NCI-H69 (cell line): ENCODE measurements at places on chromosomes 1 and 21.

- no peak for DNase-seq
Measured at GRCh38 chr1:3598522-3599285, 12.6 kb downstream of the MEGF6 start.

GRCh38 chr21:25911730-25912401 is 177.1 kb downstream of the GABPA start:
- DNase-seq, result peak; percentile 86

DNA sequence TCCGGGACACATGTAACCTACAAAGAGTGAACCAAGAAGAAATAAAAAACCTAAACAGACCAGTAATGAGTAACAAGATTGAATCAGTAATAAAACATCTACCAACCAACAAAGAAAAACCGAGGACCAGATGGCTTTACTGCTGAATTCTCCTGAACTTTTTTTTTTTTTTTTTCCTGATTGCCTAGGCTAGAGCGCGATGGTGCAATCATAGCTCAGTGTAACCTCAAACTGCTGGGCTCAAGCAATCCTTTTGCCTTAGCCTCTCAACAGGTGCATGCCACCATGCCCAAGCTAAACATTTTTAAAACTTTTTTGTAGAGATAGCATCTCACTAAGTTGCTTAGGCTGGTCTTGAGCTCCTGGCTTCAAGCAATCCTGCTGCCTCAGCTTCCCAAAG is 11.2 kb upstream of the FGGY start:
- DNase-seq, result no peak

GRCh38 chr1:186849271-186849671 is 20.5 kb downstream of the PLA2G4A start:
- no peak for DNase-seq

GRCh38 chr21:41817228-41817627 is 50.4 kb upstream of the RIPK4 start:
- DNase-seq, result peak; percentile 61

DNA sequence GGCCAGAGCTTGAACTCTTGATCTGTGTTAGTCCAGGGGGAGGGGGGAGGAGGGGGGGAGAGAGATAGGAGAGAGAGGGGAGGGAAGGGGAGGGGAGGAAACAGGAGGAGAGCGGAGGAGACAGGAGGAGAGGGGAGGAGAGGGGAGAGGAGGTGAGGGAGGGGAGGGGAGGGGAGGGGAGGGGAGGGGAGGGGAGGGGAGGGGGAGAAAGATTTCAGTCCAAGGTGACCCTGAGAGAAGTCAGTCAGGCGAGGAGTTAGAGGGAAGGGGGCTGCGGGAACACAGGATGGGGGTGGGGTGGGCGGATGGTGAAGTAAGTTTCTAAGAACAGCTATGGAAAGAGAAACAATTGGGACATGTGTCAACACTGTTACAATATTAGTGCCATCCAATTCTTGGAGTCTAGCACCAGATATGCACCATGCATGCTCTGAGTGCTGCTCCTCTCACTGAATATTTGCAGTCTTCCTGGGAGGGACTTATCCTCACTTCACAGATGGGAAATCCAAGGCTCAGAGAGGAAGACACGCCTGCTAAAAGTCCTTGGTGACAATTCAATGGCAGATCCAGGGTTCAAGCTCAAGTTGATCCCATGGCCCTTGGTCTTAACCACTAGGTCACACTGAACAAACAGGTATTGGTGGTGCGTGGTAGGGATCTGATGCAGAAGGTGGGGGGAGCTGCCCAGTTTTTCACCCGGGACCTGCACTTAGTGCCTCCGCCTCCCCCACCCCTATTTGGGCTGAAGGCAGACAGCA is 42.5 kb upstream of the ECE1 start:
- peak; percentile 45 for DNase-seq

- DNase-seq, result no peak
Measured at GRCh38 chr1:150765296-150765976, at the start of gene CTSS. Gene CTSS (minus strand): TSS chr1:150765778. CDS start chr1:150764763, 1,015 bp downstream.

DNA sequence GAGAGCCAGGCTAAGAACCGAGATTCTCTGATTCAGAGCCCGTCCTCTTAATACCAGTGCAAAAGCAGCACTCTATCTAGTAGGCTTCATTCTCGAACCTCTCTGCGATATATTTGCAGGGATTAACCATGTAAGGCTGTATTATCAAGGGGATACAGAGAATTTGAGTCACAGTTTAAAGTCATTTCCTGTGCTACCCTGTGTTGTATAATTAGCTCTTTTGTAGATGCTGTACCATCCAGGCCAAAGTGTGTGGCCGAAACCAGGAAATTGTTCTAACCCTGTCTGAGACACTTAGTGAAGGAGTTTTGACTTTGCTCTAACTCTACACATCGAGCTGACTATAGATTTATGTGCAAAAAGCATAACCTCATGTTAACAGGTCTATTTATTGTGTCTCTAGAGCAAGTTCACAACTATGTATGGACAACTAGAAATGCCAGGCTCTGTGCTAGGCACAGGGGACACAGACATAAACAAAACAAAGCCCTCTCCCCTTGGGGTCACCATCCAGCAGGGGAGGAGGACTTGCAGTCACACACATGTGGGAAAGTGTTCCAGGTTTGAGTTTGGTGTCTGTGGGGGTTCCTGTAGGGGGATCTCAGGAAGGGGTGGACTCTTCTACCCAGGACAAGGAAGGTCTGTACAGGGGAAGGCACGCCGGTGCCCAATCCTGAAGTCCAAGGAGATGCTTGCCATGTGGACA is 182.2 kb downstream of the DHRS3 start:
- no peak for DNase-seq

GRCh38 chr1:183880531-183881243 is 75.8 kb downstream of the RGL1 start:
- DNase-seq, result no peak

GRCh38 chr1:232267092-232267836 is 362.7 kb downstream of the SIPA1L2 start:
- DNase-seq, result no peak

DNA sequence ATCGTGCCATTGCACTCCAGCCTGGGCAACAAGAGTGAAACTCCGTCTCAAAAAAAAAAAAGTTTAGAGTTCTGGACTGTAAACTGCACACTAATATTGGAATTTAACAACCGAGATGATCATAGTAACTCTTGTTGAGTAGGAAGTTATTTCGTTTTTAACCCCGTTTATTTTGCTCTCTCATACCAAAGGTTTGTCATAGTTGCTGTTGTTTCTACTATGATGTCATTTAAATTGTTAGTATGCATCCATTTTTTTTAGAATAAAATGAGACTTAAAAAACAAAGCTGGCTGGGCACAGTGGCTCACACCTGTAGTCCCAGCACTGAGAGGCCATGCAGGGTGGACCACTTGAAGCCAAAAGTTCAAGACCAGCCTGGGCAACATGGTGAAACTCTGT is 49.3 kb downstream of the DOP1B start:
- no peak for DNase-seq

GRCh38 chr1:35431173-35431599 is 126.0 kb downstream of the KIAA0319L start:
- DNase-seq, result no peak

DNA sequence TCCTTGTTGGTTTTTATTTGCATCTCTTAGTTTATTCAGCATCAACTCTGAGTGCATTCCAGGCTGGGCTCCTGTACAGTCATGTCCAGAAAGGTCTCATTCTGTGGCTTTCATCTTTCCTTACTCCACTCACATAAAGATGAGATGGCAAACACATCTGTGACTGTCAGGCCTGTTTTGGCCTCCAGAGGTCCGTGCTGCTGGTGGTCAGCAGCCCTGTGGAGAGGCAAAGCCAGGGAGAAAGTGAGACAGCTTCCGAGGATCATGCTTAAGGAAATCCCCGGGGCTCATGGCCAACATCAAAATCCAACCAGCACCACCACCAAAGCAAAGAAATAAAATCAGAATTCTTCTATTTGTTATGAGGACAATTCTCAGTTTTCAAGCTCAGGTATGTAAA is 96.1 kb upstream of the HIVEP3 start:
- DNase-seq, result no peak

DNA sequence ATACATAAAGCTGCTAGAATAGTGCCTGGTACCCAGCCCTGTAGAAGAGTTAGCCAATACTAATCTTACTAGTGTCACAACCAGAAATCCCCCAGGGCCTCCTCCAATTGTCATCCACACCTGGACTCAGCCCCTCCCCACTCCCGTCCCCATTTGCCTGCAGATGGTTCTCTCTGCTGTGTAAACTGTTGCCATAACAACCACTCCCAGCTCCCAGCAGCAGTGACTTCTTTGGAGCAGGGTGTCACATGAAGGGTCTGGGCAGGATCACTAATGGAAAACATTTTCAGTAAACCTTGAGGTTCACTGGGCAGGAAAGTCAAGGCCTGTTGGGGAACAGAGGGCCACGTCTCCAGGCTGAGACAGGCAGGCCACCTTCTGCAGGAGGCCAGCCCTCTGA is 126.0 kb upstream of the IPO9 start:
- peak; percentile 99 for DNase-seq

DNA sequence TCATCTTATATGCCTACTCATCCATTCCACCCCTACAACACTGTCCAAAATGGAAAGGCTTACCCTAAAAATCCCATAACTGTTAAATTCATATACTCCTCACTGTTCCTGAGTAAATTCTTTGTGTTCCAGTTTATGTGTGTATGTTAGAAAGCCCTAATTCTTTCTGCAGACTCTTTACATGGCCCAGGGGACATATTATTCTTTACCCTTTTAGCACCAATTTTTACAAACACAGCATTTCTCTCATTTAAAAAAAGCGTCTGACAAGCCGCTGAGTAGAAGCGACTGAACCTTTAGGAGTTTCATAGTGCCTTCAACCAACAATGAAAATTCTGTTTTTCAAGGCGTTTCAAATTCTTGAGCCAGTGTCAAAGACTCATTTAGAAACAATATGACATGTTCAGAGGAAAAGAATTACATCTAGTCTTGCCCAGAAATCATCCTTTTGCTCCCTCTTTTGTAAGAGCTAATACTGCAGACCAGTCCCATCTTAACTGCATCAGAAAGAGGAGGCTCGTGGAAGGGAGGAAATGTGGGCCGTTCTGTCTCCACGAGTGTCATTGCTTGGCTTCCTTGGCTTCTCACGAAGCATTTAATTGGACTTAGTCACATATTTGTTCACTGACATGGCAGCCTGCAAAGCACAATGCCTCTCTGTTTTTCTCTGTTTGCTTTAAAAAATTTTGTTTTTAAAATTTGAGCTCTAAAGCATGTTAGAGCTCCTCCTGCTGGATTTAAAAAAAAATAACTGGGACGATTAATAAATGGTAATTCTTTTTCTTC is 21.3 kb upstream of the C1orf105 start:
- peak; percentile 85 for DNase-seq

DNA sequence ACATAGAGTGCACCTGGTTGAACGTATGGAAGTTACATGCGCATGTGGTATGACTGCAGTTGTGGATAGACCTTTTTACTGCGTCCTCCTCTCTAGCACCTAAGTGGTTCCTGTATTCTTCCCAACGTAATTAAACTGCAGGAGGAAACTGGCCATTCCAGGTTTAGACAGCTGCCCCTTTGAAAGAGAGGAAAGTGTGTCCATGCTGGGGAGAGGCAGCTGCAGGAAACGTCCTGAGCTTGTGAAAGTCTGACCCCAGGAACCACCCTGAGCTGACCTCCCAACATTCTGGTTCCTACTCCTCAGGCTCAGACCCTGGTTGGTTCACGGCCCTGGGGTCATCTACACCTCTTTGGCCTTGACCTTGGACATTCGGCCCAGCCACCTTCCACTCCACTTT is 309.3 kb downstream of the DISC1 start:
- peak; percentile 51 for DNase-seq

DNA sequence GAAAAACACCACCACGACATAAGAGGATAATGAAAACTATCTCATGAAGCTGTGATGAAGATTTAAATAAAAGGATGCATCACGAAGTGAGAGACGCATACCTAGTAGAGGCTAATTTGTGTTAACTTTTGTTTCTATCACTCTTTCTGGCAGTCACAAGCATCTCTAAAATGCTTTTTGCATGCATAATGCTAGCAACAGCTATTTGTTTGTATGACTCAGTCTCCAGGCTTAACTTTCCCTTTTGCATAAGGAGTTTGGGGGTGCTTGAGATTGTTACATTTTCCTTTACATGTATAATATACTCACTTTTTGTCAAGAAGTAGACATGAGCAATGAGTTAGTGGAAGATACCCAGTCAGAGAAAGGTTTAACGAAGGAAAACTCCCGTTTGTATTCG is 385.4 kb downstream of the DISC1 start:
- no peak for DNase-seq

DNA sequence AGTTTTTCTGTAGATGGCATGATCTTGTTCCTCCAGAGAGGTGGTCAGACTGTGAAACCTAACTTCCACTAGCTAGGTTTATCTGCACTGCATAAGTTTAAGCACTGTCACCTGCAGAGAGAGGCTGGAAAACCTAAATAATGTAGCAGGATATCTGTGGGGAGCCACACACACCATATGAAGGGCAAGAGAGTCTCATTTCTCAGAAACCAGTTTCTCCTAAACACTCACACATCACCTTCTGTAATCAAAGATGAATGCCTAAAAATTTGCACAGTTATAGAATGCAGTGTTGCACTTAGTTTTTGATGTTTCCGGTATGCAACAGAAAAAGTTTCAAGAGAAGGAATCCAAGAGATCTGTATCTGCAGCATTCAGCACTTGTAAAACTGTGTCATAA is 654.6 kb downstream of the ADGRL2 start:
- no peak for DNase-seq

- no peak for DNase-seq
Measured at GRCh38 chr1:41682845-41683625, 198.6 kb upstream of the EDN2 start.
